Esophagus squamous epithelium (tissue), 5 donors: ENCODE measurements at places on chromosomes 5 and 9. TPM values are rescaled to one million over a fixed set of nuclear protein-coding genes. Genes with fewer than 3 reads are reported as not detected.

The SHISAL2B gene
- not detected for total RNA-seq

The PCDHGB1 gene
- 1.5 TPM for total RNA-seq

The NUTM2G gene
- not detected for total RNA-seq

The PHYHD1 gene
- total RNA-seq = 26.6 TPM

The PITX1 gene
- 735 TPM for total RNA-seq

The MYOT gene
- total RNA-seq = not detected

The ORM2 gene
- not detected for total RNA-seq

The IFNA2 gene
- not detected for total RNA-seq

The DRD1 gene
- 0.19 TPM for total RNA-seq

The UTP15 gene
- total RNA-seq = 29.7 TPM

The MYMK gene
- not detected for total RNA-seq

The RBM27 gene
- total RNA-seq = 13.7 TPM

The FRMPD1 gene
- not detected for total RNA-seq

The FOXD4L5 gene
- total RNA-seq = not detected

The PHF24 gene
- total RNA-seq = not detected
